ENCODE measurements at places on chromosomes 3 and 15.

DNA sequence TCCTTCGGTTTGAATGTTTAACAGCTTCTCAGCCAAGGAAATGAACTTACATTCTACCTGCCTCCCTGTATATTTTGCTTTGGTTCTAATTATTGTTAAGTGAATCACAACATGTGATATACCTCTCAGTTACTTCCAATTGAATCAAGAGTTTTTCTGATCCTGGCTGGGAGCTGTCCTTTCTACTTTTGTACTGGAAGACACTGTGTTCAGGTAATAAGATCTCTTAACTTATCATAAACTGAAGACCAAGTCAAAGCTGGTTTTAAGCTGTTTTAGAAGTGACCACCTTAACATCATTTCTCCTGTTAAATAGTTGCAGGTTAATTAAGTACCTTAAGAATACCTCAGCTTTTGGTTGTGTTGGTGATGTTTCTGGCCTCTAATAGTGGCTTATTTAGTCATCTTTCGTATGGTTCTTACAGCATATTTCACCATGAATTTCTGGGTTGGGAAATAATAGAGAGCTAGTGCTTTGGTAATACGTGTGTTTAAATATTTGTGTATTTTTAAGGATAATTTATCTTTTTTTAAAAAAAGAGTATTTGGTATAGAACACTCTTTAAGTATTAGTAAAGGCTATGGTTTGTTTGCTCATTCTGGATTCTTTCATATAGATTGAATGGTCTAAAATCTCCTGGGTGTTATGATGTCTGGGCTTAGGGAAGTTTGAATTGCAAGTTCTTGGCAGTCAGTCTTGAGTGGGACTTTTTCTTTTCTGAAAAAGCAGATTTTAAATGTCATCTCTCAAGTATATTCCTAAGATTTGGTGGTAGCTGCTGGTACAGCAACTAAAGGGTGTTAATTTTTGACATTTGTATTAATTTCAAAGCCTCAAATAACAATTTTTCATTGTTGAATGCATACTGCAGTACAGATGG, 1.6 kb downstream of the RAB8B start:
- H3K36me3 ChIP-seq, result no peaks in the 10 kb centered on the region
- peak overlapping the region; percentile 67 for H3K27ac ChIP-seq
- DNase-seq, result no peak
- H3K4me3 ChIP-seq, result peak overlapping the region; percentile 88
- no peaks in the 10 kb centered on the region for H3K27me3 ChIP-seq
- H3K4me1 ChIP-seq, result peaks cover 27% of the 10 kb centered on the region

- no peaks in the 10 kb centered on the region for H3K27me3 ChIP-seq
- peak overlapping the region; percentile 71 for H3K27ac ChIP-seq
- H3K4me3 ChIP-seq, result no peak overlapping the region
- H3K4me1 ChIP-seq, result peaks cover 25% of the 10 kb centered on the region
- H3K36me3 ChIP-seq, result no peaks in the 10 kb centered on the region
- DNase-seq, result peak; percentile 62
Measured at GRCh38 chr15:90059208-90059985, 42.9 kb downstream of the IDH2 start.

GRCh38 chr3:104951426-104951825, 415.3 kb upstream of the ALCAM start:
- H3K27me3 ChIP-seq, result no peaks in the 10 kb centered on the region
- no peaks in the 10 kb centered on the region for H3K4me1 ChIP-seq

- H3K36me3 ChIP-seq, result no peaks in the 10 kb centered on the region
- H3K4me3 ChIP-seq, result no peak overlapping the region
- DNase-seq, result no peak
- H3K27me3 ChIP-seq, result no peaks in the 10 kb centered on the region
- no peaks in the 10 kb centered on the region for H3K4me1 ChIP-seq
Measured at GRCh38 chr15:77219841-77220240, 148.9 kb upstream of the TSPAN3 start.

DNA sequence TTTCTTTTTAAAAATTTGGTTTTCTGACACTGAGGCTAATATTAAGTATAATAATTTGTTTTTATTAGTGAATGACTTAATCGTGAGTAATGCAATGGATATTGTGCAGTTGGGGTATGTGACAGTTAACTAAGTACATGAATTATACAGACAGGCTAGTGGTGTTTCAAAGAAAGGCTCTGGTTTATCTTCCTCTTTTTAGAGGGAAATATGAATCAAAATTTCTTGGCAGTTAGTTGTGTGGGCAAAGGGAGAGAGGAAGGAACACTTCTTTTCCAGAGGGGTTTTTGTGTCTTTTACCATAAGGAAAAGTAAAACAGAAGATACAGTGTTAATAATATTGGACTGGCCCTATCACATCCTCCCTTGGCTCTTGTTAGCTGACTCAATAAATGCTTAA, 2.7 kb downstream of the ZNF654 start:
- H3K27ac ChIP-seq, result no peak overlapping the region
- no peaks in the 10 kb centered on the region for H3K27me3 ChIP-seq
- no peak overlapping the region for H3K4me3 ChIP-seq
- no peaks in the 10 kb centered on the region for H3K4me1 ChIP-seq
- DNase-seq, result no peak
- no peaks in the 10 kb centered on the region for H3K36me3 ChIP-seq

DNA sequence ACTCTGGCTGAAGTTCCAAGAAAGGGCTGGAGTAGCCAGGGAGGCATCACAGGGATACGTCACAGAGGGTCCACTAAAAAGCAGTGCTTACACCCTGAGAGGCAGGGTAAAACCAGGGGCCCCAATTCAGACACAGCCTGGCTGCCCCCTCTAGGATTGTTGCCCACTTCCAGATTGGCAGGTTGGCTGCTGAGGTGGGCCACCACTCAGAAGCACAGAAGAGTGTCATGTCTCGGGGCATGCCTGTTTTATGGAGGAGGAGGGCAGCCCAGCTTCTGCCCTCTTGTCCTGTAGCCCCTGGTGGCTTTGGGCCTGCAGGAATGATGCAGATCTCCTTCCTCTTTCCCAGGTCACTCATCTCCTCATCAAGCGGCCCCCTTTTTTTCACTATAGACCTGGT, 24.0 kb downstream of the NOX5 start:
- no peak overlapping the region for H3K27ac ChIP-seq
- no peak overlapping the region for H3K4me3 ChIP-seq
- H3K27me3 ChIP-seq, result no peaks in the 10 kb centered on the region

DNA sequence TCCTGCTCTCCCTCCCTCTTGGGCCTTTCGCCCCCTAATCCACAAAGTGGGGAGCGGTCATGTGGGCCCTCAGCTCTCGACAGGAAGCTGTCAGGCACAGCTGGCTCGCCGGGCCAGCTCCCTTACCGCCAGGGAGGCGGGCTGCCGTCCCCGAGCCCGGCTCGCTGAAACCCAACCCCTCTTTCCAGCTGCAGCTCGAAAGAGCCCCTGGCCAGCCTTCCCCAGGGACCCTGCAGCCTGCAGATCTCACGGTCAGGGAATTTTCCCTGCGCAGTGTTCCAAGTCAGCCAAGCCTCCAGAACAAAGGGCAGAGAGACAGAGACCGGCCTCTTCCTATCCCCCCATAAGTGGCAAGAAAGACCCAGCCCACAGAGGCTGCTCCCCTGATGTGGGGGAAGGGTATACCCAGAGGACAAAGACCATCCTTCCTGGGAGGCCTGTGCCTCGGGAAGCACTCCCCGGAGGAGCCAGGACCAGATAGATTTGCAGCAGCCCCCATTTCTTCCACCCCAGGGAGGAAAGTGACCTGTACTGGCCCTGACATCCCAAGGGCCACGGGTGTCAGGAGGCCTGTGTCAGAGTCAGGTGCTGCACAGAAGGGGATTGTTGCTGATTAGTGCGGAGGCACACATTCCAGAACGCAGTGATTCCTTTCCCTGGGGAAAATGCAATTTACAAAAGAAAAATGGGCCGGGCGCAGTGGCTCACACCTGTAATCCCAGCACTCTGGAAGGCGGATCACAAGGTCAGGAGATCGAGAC, 32.6 kb downstream of the MAGEF1 start:
- H3K27me3 ChIP-seq, result no peaks in the 10 kb centered on the region
- H3K36me3 ChIP-seq, result no peaks in the 10 kb centered on the region
- no peak overlapping the region for H3K27ac ChIP-seq
- H3K4me3 ChIP-seq, result no peak overlapping the region
- H3K4me1 ChIP-seq, result no peaks in the 10 kb centered on the region

DNA sequence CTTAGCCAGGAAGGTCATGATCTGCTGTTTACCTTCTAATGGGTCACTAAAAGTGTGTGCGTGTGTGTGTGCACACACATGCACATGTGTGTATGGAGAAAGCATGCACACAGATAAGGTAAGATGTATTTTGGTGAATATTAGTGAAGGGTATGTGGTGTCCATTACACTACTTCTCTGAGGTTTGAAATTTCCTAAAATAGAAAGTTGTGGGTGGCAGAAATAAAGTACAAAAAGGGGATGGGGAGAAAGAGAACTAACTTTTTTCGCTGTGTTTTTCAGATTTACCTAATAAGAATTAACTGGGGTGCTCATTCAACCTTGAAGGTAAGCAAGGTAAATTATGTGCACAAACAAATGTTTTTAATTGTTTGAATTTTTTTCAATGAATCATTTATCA, 24.4 kb upstream of the NR2E3 start:
- H3K27ac ChIP-seq, result no peak overlapping the region
- H3K36me3 ChIP-seq, result no peaks in the 10 kb centered on the region
- H3K4me3 ChIP-seq, result no peak overlapping the region
- H3K27me3 ChIP-seq, result no peaks in the 10 kb centered on the region

DNA sequence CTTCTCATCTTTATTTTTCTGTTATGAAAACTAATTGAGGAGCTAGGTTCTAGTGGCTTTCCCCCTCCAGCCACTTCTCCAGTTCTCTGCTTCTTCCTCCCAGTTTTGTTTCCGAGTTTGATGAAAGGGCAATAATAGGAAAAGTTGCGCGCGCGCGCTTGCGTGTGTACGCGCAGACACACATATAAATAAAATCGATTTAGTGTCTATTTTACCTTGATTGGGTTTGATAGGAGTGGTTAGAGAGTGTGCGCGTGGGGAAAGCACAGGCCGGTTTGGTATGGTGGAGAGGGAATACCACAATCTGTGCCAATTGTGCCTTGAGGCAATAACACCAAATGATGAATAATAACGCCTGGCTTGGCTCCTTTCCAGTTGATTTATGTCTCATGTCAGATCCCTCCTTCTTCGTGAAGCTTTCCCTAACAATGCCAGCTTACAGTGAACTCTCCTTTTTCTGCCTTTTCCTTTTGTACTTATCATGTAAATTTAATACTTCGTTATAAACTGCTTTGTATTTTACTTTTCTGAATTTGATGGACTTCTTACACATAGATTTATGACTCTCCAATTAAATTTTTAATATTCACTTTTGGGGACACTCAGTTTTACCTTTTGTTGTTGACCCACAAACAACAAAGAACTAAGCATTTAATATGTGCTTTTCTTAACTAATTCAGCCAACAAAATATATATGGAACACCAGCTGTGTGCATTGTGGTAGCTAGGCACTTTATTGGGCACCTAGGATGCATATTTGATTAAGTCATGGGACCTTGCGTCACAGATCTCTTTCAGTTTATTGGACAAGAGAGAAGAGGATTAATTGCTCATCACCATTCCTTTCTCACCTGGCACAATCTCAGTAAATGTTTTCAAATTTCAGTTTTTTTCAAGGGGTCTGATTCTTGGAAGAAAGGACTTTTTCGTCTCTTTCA, 1.7 kb downstream of the TIPARP start:
- DNase-seq, result peak; percentile 39
- no peaks in the 10 kb centered on the region for H3K27me3 ChIP-seq
- peak overlapping the region; percentile 98 for H3K27ac ChIP-seq
- peaks cover 8% of the 10 kb centered on the region for H3K4me1 ChIP-seq
- peak overlapping the region; percentile 89 for H3K4me3 ChIP-seq
- H3K36me3 ChIP-seq, result peaks cover 3% of the 10 kb centered on the region

GRCh38 chr3:128188956-128189355, 35.7 kb downstream of the EEFSEC start:
- H3K36me3 ChIP-seq, result no peaks in the 10 kb centered on the region
- peaks cover 10% of the 10 kb centered on the region for H3K4me1 ChIP-seq
- no peak for DNase-seq
- no peak overlapping the region for H3K27ac ChIP-seq
- no peak overlapping the region for H3K4me3 ChIP-seq
- no peaks in the 10 kb centered on the region for H3K27me3 ChIP-seq

DNA sequence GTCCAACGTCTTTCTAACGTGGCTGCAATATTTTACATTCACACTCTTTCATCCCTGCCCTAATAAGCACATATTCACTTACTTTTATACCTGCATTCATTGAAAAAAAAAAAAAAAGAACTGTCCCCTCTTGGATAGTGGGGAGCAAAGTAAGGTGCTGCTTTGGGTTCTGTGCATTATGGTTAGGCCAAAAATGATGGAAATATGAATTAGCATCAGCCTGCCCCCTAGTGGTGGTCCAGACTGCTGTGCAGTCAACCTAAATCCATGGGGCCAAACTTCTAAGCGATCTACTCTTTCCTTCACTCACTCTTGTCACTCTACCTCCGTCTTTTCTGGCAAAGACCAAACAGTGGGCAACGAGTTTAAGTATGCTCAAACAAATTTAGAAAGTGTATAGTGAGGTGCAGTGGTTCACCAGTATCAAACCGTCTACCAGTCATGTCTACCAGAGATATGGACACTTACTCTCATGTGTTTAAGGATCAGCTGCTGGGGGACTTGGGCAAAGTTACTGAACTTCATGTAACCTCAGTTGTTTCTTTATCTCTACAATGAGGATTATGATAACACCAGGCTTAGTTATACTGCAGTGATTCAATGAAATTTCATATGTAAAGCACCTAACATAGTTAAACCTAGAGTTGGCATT, 61.5 kb upstream of the GRM7 start:
- H3K4me1 ChIP-seq, result no peaks in the 10 kb centered on the region
- H3K27ac ChIP-seq, result no peak overlapping the region
- H3K4me3 ChIP-seq, result no peak overlapping the region
- peak; percentile 37 for DNase-seq
- no peaks in the 10 kb centered on the region for H3K27me3 ChIP-seq
- H3K36me3 ChIP-seq, result no peaks in the 10 kb centered on the region

GRCh38 chr3:122318620-122319019, 6.4 kb upstream of the CSTA start:
- no peak overlapping the region for H3K4me3 ChIP-seq
- no peak overlapping the region for H3K27ac ChIP-seq
- no peaks in the 10 kb centered on the region for H3K27me3 ChIP-seq
- no peaks in the 10 kb centered on the region for H3K4me1 ChIP-seq

GRCh38 chr15:48671103-48672022, 25.9 kb upstream of the FBN1 start:
- H3K27ac ChIP-seq, result no peak overlapping the region
- H3K27me3 ChIP-seq, result no peaks in the 10 kb centered on the region
- no peak overlapping the region for H3K4me3 ChIP-seq
- no peaks in the 10 kb centered on the region for H3K36me3 ChIP-seq

- no peaks in the 10 kb centered on the region for H3K4me1 ChIP-seq
- no peaks in the 10 kb centered on the region for H3K36me3 ChIP-seq
- H3K27ac ChIP-seq, result no peak overlapping the region
- DNase-seq, result no peak
- H3K4me3 ChIP-seq, result no peak overlapping the region
- H3K27me3 ChIP-seq, result no peaks in the 10 kb centered on the region
Measured at GRCh38 chr3:117408811-117409210, 699.2 kb downstream of the TUSC7 start.

- peak overlapping the region; percentile 39 for H3K27ac ChIP-seq
- H3K27me3 ChIP-seq, result no peaks in the 10 kb centered on the region
- no peak overlapping the region for H3K4me3 ChIP-seq
Measured at GRCh38 chr15:58524247-58524646, 92.5 kb downstream of the LIPC start.

- no peak overlapping the region for H3K27ac ChIP-seq
- peaks cover 18% of the 10 kb centered on the region for H3K27me3 ChIP-seq
- DNase-seq, result no peak
- H3K4me1 ChIP-seq, result no peaks in the 10 kb centered on the region
Measured at GRCh38 chr15:98174286-98174685, 213.8 kb downstream of the ARRDC4 start.

GRCh38 chr3:18390024-18390660, 35.0 kb downstream of the SATB1 start:
- H3K36me3 ChIP-seq, result no peaks in the 10 kb centered on the region
- DNase-seq, result no peak
- no peaks in the 10 kb centered on the region for H3K4me1 ChIP-seq
- H3K4me3 ChIP-seq, result no peak overlapping the region
- no peaks in the 10 kb centered on the region for H3K27me3 ChIP-seq
